ENCODE measurements at places on chromosomes 12 and 14. TPM values are rescaled to one million over a fixed set of nuclear protein-coding genes. Genes with fewer than 3 reads are reported as not detected.

GRCh38 chr12:108890208-108890607, 10.3 kb downstream of the DAO start:
- no peak overlapping the region for H3K4me3 ChIP-seq
- H3K36me3 ChIP-seq = no peaks in the 10 kb centered on the region
- no peak for DNase-seq
- H3K4me1 ChIP-seq = no peaks in the 10 kb centered on the region
- H3K27ac ChIP-seq = no peak overlapping the region
- no peaks in the 10 kb centered on the region for H3K27me3 ChIP-seq

DNA sequence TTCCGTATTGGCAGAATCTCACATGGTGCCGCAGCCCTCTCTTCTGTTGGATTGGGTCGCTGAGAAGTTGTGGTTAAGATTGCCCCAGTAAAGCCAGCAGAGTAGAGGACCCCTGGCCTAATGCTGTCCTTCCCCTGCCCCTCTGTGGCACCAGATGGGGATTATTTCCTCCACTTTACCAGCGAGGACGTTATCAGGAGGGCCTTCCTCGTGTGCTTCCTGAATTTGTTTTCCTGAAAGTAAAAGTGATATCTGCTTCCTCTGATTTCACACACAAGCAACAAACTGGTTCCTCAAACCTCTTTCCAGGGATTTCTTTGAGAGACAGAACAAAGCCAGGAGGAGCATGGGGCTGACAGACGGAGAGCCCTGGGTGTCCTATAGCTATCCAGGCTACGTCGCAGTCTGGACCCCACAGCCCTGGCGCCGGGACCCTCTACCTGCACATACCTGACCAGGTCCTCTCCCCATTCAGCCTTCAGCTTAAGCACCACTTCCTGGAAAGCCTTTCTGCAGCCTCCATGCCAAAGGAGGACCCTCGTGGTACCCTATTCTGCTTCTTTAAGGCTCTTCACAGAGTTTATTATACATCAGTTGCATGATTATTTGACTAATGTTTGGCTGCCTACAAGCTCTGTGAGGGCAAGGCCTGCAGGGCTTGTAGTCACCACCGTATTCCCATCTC, 314.8 kb upstream of the FKBP4 start:
- H3K4me3 ChIP-seq = no peak overlapping the region
- H3K27ac ChIP-seq = no peak overlapping the region
- H3K4me1 ChIP-seq = no peaks in the 10 kb centered on the region
- H3K36me3 ChIP-seq = no peaks in the 10 kb centered on the region
- DNase-seq = no peak
- no peaks in the 10 kb centered on the region for H3K27me3 ChIP-seq

DNA sequence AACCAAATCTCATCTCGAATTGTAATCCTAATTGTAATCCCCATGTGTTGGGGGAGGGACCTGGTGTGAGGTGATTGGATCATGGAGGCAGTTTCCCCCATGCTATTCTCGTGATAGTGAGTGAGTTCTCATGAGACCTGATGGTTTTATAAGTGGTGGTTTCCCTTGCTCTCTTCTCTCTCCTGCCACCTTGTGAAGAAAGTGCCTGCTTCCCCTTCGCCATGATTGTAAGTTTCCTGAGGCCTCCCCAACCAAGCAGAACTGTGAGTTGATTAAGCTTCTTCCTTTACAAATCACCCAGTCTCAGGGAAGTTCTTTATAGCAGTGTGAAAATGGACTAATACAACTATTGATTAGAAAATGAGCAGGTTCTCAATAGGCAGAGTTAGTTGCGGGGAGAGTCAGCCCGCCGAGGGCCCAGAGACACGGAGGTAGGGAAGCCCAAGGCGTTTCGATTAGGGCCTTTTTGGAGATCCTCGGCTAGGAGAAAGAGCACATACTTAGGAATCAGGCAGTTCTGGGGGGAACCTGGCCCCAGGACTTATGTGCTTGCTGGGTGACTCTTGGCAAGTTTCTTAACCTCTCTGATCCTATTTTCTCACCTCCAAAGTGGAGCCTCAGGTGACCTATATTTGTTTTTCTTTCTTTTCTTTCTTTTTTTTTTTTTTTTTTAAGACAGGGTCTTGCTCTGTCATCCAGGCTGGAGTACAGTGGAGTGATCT, 65.7 kb downstream of the MVK start:
- no peaks in the 10 kb centered on the region for H3K27me3 ChIP-seq
- no peaks in the 10 kb centered on the region for H3K4me1 ChIP-seq
- DNase-seq = no peak
- H3K36me3 ChIP-seq = no peaks in the 10 kb centered on the region
- H3K4me3 ChIP-seq = no peak overlapping the region

The PLXNC1 gene
- total RNA-seq = 26.5 TPM

The ANO4 gene
- not detected for total RNA-seq

The E2F7 gene
- 1.1 TPM for total RNA-seq

The PTPN21 gene
- total RNA-seq = not detected

The SYT10 gene
- total RNA-seq = not detected

DNA sequence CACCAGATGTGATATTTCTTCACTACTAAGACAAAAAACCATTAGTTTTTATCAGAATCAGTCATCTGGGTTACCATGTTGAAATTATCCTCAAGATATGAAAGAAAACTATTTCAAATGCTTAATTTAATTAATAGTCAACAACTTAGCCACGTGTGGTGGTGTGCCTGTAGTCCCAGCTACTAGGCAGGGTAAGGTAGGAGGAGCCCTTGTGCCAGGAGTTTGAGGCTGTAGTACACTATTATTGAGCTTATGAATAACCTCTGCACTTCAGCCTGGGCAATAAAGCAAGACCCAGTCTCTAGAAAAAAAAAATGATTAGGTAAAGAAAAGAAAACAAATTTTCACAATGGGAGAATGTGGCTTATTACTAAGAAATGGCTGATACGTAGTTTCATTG, 33.4 kb downstream of the MRPL42 start:
- no peaks in the 10 kb centered on the region for H3K4me1 ChIP-seq
- no peaks in the 10 kb centered on the region for H3K27me3 ChIP-seq

- DNase-seq = no peak
- H3K4me3 ChIP-seq = no peak overlapping the region
- H3K4me1 ChIP-seq = peaks cover 5% of the 10 kb centered on the region
Observed at GRCh38 chr12:109554761-109555160, 18.5 kb downstream of the MMAB start.

DNA sequence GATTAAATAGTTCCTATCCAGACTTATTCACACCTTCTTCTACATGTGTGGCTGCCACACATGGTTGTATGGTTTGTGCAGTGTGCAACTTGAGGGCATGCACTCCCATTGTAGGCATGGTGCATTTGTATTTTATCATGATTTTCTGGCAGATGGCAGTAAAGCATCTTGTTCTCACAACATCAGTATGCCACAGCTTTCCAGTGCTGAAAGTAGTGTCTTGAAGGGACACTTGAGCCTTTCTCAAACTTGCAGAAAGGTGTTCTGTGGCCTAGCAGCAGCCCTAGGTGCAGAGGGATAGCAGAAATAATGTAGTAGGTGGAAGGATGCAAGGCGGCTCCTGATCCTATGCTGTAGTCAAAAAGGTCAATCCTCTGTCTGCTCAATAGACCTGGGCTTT, 72.9 kb downstream of the LMNTD1 start:
- no peaks in the 10 kb centered on the region for H3K36me3 ChIP-seq
- no peak overlapping the region for H3K4me3 ChIP-seq
- no peaks in the 10 kb centered on the region for H3K4me1 ChIP-seq
- H3K27ac ChIP-seq = no peak overlapping the region
- no peaks in the 10 kb centered on the region for H3K27me3 ChIP-seq

- no peak for DNase-seq
- peaks cover 71% of the 10 kb centered on the region for H3K4me1 ChIP-seq
- no peaks in the 10 kb centered on the region for H3K36me3 ChIP-seq
- H3K4me3 ChIP-seq = no peak overlapping the region
- H3K27me3 ChIP-seq = no peaks in the 10 kb centered on the region
Observed at GRCh38 chr12:1810201-1810930, 10.0 kb upstream of the LRTM2 start.

GRCh38 chr12:54019091-54019811, 9.0 kb upstream of the HOXC6 start:
- H3K27me3 ChIP-seq = peaks cover 55% of the 10 kb centered on the region
- no peak for DNase-seq
- H3K4me3 ChIP-seq = no peak overlapping the region
- no peak overlapping the region for H3K27ac ChIP-seq

GRCh38 chr14:92263681-92264080, 59.3 kb upstream of the SLC24A4 start:
- no peaks in the 10 kb centered on the region for H3K27me3 ChIP-seq
- no peaks in the 10 kb centered on the region for H3K36me3 ChIP-seq
- no peak overlapping the region for H3K4me3 ChIP-seq
- peaks cover 31% of the 10 kb centered on the region for H3K4me1 ChIP-seq
- no peak for DNase-seq

- peak overlapping the region; percentile 76 for H3K27ac ChIP-seq
- H3K4me1 ChIP-seq = peaks cover 4% of the 10 kb centered on the region
- peaks cover 27% of the 10 kb centered on the region for H3K36me3 ChIP-seq
- DNase-seq = peak; percentile 74
- H3K27me3 ChIP-seq = no peaks in the 10 kb centered on the region
Observed at GRCh38 chr12:130796985-130797686, 41.9 kb downstream of the STX2 start.

DNA sequence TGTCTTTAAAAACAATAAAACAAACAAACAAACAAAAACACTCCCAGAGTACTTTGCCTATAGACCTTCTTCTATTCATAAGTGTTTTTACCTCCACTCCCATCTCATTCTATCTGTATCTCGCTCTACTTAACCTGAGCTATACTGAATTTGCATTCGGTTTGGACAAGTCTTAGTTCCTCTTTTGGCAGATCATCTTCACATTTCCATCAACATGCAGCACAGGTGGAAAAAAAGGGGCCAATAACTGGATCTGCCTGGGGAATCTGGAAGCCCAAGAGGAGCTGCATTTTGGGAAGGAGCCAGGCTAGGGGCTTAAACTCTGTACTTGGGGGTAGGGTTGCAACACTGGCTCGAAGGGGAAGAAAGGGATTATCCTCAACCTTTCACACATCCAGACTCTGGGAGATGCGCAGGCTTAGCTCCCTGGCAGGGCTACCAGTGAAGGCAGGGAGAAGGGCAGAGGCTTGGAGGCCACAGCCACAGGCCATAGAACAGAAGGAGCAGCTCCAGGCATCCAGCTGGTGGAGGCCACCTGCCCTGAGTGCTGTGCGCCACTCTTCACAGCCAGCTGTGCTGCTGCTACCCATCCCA, 4.1 kb downstream of the NINJ2 start:
- DNase-seq = no peak
- no peaks in the 10 kb centered on the region for H3K4me1 ChIP-seq
- H3K27ac ChIP-seq = no peak overlapping the region
- no peaks in the 10 kb centered on the region for H3K36me3 ChIP-seq

The CHGA gene
- not detected for total RNA-seq

DNA sequence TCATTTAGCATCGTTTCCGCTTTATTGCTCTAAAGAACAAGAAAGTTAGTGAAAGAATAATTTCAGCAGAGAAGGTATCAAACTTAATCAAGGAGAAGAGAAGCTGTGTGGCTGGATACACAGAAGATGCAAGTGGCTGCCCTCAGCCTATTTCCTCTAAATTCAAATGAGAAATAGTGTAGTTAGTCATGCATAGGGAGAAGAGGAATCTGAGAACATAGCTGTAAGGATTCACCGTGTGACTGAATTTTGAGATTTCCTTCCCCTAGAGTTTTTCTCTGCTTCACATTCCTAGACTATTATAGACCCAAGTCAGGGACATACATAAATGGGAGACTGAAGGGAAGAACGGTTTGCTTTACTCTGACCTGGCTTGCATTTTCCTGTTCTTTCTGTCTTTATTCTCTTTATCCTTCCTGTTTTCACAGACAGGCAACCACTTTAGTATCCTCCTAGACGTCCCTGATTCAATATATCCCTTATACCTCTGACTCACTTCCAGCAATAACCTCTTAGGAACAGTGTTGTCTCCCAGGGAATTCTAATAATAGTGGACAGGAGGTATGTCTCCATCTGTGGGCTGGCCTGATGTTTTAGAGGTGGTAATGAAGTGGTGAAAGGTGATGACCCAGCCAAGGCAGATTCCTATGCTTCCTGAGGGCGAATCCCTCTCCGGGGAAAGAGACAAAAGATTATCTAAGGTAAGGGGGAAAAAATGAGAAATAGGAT, 7.0 kb downstream of the RNASE10 start:
- H3K27me3 ChIP-seq = no peaks in the 10 kb centered on the region
- H3K36me3 ChIP-seq = no peaks in the 10 kb centered on the region
- no peak overlapping the region for H3K27ac ChIP-seq
- H3K4me3 ChIP-seq = no peak overlapping the region

DNA sequence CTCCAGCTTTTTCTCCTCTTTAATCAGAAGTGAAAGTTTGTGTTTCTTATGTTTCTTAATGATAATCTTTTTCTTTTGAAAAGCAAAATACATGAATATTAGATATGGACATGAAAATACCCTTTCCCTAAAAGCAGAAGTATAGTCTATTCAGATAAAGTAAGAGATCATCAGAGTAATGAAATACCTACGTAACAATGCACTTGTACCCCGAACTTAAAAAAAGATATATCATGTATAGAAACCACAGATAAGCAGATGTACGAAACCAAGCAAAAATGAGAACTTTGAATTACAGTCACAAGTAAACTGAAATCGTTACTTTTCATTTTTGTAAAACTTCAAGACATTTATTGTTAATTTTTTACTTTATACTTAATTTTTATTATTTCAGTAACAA, 1.5 kb upstream of the GPR65 start:
- peaks cover 21% of the 10 kb centered on the region for H3K4me1 ChIP-seq
- no peak overlapping the region for H3K27ac ChIP-seq
- no peaks in the 10 kb centered on the region for H3K27me3 ChIP-seq

DNA sequence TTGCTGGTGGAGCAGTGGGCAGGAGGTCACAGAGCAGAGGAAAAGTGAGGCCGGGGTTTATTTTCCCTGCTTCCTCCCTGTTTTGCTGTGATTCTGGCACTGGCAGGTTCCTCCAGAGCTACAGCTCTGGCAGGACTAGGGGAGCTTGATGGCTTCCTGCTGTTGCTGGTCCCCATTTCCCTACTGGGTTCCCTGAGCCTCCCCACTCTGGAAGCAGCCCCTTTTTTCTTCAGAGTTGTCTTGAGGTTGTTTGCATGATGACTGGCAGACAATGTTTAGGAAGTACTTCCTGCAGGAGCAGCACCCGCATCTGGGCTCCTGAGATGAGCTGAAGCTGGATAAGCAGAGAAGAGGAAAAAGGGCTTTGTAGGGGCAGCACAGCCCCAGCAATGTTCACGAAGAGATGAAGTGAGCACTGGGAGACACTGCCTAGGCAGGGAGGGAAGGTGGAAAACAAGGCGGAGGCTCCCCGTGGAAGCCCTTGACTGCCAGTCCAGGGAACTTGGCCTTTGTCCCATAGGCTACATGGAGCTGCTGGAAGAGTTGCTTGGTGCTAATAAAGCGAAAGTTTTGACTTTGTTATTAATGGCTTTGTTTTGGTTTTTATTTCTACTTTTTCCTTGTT, 126.9 kb downstream of the SLC38A6 start:
- H3K27ac ChIP-seq = no peak overlapping the region
- peaks cover 4% of the 10 kb centered on the region for H3K4me1 ChIP-seq
- no peaks in the 10 kb centered on the region for H3K36me3 ChIP-seq
- no peak overlapping the region for H3K4me3 ChIP-seq
- no peak for DNase-seq

All from natural killer cell (primary cell).